ENCODE measurements at places on chromosomes 7 and 10.

- DNase-seq: no peak
Observed at GRCh38 chr10:33799281-33799943, 464.9 kb upstream of the NRP1 start.

DNA sequence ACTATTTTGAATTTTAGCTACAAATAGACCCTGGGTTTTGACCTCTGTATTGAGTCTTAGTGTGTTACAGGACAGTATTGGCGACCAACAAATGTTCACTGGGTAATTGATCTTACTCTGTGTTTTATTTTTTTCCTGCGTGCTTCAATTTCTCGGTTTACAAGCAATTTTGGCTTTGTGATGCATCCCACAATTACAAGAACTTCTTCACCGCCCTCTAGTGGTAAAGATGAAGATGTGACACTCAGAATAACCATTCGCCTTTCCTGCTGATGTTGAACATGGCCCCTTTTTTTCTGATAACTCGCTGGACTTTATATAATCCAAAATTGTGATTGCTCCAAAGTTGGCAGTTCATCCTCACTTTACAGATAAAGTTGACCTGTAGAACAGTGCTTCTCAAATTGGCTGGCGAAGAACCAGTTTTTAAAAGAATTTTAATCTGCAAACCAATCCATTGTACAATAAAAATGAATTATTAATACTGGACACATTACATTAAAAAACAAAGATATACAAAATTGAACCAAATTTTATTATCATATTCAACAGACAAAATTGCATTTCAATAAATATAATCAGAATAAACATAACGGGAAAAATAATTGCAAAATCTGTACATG lies 20.2 kb upstream of the SMC3 start:
- peak; percentile 72 for DNase-seq

DNA sequence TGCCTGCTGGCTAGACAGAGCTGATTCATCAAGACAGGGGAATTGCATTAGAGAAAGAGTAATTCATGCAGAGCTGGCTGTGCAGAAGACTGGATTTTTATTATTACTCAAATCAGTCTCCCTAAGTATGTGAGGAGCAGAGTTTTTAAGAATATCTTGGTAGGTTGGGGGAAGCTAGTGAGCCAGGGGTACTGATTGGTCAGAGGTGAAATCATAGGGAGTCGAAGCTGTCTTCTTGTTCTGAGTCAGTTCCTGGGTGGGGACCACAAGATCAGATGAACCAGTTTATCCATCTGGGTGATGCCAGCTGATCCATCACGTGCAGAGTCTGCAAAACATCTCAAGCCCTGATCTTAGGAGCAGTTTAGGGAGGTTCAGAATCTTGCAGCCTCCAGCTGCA lies 39.8 kb downstream of the FOXI2 start:
- no peak for DNase-seq

GRCh38 chr7:69966766-69967591 lies 368.7 kb downstream of the AUTS2 start:
- DNase-seq: no peak

- no peak for DNase-seq
Observed at GRCh38 chr7:100865372-100865911, 1.7 kb upstream of the TRIP6 start.

DNA sequence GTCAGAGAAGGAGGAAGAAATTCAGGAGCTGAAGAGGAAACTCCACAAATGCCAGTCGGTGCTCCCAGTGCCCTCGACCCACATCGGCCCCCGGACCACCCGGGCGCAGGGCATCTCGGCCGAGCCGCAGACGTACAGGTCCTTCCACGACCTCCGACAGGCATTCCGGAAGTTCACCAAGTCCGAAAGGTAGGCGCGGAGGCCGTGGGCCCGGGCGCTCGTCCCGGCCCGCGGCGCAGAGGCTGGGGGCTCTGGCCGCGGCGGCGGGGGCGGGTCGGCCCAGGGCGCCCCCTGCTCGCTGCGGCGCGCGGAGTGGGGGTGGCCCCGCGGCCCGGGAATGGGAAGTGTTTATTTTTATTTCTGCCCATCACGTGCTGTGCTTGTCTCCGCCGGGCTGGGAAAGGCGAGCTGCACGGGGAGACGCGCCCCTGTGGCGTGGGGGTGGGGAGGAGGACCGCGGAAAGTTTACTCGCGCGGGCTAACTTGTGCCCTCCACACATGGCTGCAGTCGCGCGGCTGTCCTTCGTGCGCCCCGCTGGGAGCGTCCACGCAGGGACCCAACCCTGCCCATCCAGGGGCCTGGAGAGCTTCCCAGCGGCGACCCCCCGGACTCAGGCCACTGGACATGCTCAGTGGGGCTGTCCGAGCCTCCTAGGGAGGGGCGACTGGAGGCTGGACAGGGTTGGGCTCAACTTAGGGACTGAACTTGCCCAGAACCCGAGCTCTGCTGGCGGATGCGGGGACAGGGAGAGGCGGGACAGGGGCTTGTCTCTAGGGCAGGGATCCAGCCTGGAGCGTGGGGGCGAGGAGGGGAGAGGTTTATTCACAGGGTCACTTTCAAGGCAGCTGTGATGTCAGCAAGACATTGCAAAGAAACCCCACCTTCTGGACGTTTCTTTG lies 82.6 kb upstream of the PRKG1 start:
- peak; percentile 30 for DNase-seq

GRCh38 chr10:122115874-122116273 lies 126.9 kb downstream of the TACC2 start:
- no peak for DNase-seq

- peak; percentile 48 for DNase-seq
Observed at GRCh38 chr7:102288285-102288930, 1.7 kb downstream of the SH2B2 start.

DNA sequence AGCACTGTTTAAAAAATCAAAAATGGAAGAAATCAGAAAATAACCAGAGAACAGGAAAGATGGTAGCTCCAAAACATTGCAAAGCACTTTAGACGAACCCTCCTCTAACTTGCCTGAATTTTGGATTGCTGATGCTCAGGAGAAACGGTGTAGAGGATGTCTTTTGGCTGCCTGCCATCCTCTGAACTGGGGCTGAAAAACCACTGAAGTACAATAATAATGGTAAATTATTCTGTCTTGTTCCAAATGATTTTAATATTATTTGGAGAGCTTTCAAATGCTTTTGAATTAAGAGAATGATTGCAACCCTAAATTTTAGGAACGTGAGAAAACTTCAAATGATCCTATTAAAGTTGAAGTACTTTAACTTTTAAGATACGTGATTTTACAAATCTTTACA lies 167.3 kb upstream of the SLC13A1 start:
- no peak for DNase-seq

DNA sequence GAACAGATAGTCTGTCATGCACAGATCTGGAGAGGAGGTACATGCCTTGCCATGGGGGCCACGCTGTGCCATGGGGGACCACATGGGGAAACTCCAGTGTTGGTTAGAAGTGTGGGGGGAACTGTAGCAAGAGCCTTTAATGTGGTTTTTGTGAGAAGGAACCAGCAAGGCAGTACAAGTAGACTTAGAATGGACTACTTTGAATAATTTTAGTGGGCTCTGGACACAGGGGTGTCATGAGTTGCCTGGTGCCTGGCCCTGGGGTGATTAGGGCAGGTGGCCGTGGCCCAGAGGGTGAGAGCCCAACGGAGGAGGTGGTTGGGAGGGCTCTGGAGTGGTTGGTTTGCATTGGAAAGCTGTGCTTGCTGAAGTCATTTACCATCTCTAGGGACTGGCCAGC lies 77.2 kb downstream of the CXCL12 start:
- DNase-seq: no peak

DNA sequence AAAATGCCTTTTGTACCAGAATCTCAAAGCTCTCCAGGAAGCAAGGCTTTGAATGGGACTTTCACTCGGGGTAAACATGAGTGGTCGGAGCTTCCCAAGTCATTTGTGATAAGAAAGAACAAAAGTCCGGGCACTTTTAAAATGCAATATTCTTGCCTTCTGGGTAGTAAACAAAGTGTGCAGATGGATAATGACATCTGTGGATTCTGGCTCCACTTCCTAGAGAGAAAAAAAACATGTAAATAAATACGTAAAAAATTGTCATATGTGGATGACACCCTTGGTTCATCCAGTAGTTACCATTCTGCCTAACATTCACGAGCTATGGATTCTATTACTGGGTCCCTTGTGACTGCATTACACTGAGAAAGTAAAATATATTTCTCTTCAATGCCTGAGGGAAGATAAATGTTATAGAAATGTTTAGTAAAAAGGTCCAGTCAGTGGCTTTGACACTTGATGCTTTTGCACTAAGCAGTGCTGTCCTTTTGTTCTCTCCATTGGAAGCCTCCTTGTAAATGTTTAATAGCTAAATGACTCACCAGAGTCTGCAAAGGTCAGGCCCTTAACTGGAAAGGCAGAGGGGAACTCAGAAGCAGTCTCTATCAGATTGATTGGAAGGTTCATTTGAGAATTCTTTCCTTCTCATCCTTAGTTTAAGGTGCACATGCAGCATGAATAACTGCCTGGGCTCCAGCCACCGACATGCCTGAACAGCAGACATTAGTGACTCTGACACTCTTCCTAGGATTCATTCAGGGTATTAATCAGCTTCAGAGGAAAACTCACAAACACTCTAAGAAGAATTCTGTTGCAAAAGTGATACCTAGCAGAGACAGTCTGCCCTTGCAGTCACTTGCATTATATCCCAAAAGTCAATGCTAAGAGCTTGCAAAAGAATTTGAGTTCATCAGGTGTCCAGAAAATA lies 11.7 kb upstream of the EDRF1 start:
- no peak for DNase-seq

GRCh38 chr7:27198138-27198841 lies 1.6 kb downstream of the HOXA13 start:
- DNase-seq: no peak

DNA sequence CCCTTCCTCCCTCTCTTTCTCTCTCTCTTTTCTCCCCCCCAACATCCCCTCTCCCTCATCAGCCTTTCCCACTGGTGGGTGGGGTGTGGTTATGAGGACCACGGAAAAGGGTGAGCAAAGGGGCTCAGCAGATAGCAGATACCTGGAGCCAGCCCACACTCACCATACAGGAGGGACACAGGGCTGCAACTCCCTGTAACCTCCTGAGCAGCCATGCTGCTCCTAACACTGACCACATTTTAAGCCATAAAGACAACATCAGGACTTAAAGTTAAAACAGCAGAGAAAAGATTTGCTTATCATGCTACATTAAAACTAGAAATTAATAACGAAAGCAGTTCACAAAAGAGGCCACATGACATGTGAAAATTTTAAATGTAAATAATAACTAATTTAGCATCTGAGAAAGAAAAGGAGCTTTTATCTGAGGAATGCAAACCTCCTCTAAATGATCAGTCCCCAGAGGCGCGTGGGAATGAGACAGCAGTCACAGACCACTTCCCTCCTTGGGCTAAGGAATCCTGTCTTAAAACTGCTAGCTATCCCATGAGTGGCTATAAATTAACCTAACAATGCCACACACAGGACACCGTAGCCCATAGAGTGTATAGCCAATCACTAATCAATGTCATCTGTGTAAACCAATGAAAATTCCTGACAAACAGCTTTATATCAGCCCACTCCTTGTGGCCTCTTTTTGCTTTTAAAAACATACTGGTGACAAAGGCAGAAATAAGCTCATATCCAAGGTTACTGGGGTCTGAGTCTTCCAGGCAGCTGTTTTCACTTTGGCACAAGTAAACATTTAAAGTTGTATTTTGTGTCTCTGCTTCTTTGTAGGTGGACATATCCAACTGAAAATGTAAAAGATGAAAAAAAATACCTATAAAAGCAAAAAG lies 33.3 kb downstream of the PKD1L1 start:
- DNase-seq: no peak

DNA sequence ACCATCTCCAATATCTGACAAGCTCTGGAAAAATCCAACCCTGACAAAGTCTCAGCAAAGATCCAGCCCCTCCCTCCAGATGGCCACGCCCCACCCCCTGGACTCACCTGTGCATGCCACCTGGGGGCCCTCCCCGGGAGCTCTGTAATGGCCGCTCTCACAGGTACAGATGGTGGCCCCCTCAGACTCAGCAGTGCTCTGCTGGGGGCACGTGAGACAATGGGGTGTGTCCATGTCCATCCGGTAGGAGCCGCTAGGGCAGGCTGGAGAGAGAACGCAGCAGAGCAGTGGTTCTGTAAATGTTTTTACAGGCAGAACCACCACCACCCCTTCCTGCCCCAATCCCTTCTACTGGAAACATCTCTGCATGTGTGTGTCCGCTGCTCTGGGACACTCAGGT lies 9.5 kb downstream of the EPHA1 start:
- no peak for DNase-seq

DNA sequence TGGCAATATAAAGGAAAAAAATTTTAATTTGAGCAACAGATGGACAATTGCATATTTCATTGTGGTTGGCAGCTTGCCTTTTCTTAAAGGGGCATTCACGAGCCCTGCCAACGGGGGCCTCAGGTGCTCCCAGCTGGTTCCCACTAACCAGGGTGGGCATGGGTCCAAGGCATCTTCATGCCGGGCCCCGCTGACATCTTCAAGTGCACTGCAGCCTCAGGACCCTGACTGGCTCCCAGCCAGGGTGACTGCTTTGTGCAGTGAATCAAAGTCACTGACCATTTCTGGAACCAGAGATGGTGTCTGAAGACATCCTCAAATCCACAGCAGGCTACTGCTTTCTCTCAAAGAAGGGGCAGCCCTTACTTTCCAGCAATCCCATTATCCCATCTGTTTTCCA lies 275.2 kb upstream of the MGMT start:
- DNase-seq: no peak

DNA sequence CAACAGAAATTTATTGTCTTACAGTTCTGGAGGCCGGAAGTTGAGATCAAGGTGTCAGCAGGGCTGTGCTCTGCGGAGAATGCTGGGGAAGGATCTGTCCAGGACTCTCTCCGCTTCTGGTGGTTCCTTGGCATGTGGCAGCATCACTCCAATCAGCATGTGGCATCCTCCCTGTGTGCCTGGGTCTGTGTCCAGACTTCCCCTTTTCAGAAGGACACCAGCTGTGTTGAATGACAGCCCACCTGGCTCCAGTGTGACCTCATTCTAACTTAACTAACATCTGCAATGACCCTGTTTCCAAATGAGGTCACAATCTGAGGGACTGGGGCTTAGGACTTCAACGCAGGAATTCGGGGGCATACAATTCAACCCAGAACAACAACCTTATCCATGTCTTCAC lies 141.9 kb downstream of the BMS1 start:
- DNase-seq: peak; percentile 30

DNA sequence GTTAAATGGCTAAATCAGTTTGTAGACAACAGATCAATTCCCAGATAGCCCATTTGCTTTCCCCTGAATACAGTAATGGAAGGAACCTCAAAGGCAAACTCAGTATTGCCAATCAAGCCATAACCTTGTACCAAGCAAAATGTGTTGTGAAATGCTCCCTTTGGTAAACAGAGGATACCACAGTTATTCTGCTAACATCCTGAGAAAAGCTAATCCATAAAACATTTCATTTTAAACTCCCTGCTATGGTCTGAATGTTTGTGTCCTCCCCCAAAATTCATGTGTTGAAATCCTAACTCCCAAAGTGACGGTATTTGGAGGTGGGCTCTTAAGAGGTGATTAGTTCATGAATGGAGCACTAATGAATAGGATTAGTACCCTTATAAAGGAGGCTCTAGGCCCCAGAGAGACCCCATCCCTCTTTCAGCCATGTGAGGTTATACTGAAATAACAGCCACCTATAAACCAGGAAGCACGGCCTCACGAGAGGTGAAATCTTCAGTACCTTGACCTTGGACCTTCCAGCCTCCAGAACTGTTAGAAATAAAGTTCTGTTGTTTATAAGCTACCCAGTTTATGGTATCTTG lies 89.3 kb upstream of the RNF148 start:
- DNase-seq: no peak

GRCh38 chr10:2262333-2262732 lies 525.0 kb upstream of the ADARB2 start:
- no peak for DNase-seq
